ENCODE measurements at places on chromosomes 11 and 22.

DNA sequence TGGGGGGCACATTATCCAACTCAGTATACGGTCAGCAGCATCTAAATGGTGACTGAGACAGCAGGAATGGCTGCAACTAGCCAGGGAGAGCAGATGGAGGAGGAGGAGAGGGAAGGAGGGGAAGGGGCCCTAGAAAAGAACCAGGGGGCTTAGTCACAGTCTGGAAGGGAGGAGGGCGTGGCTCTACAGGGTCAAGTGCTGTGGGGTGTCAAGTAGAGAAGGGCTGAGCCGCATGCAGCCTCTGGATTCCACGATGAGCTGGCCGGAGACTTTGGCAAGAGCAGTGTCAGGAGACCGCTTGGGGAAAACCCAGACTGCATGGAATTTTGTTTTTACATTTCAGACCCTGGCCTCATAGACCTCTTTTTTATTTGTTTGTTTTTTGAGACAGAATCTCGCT, 25.8 kb upstream of the PPFIA1 start:
- DNase-seq, result no peak

DNA sequence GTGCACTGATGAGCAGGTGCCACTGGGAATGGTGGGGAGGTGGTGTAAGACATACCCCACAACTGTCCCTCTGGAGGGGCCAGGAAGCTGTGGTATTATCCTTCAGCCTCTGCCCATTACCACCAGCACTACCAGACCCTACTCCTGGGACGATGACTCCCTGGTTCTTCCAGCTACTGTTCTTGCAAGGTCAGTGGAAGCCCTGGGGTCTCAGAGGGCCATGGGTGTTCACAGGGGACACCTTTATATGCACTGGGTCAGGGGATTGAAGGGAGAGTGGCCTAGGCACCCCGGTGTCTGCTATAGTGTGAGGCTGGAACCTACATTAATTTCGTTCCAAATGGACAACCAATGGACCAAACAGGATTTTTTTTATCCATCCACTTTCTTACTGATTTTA, 102.1 kb downstream of the RPS6KA4 start:
- no peak for DNase-seq

GRCh38 chr11:1336836-1337646, 27.6 kb upstream of the TOLLIP start:
- peak; percentile 43 for DNase-seq

GRCh38 chr11:47067401-47067800, 109.3 kb downstream of the ARFGAP2 start:
- DNase-seq, result no peak

GRCh38 chr11:85806876-85807275, 4.1 kb downstream of the SYTL2 start:
- DNase-seq, result no peak

- DNase-seq, result no peak
Observed at GRCh38 chr11:131696690-131697089, 326.3 kb downstream of the NTM start.

DNA sequence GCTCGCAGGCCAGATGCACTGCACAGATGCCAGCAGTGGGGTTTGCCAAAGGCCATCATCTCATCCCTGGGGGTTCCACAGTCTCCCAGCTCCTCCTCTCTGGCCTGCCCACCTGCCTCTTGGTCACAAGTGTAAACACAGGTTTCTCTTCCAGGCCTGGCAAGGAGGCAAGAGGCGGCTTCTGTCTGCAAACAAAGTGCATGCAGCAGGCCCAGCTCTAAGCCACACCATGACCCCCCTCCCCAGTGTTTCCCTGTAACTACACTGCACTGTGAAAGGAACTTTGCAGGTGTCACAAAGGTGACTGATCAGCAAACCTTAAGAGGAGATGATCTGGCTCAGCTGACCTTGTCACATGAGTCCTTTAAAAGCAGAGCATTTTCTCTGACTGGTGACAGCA, 26.2 kb upstream of the SHISAL1 start:
- no peak for DNase-seq

DNA sequence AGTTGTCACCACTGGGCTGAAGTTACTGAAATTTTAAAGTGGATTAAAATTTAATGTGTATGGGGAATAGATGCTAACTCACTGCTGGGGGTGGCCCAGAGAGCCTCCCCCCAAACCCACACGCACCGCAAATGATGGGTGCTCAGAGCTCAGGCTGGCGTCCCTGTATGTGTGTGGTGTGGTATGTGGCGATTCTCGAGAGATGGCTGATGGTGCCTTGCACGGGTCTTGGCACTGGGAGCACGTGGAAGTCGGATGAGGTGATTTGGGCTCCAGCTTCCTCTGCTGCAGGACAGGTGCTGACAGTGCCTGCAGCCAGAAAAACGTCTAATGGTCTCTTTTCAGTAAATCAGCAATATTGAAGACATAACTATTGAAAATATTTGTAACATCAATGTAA, 1473.3 kb downstream of the TBC1D22A start:
- no peak for DNase-seq

GRCh38 chr11:96188243-96189006, 154.6 kb downstream of the MAML2 start:
- peak; percentile 70 for DNase-seq

DNA sequence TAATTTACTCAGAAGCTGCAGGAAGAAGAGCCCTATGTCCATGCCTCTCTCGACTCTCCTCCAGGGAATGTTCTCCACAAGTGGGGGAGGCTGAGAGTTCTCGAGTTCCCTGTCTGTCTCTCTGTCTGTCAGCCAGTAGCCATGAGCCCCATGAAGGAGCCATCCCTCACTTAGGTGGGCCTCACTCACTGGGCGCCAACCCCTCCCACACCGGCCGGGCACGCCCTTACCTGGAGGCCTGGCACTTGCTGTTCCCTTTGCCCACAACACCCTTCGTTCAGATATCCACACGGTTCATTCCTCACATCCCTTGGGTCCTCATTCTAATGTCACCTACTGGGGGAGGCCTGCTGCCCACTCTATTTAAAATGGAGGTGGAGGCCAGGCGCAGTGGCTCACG, 14.2 kb upstream of the IL10RA start:
- no peak for DNase-seq

- no peak for DNase-seq
Observed at GRCh38 chr22:32887324-32887980, 85.9 kb downstream of the TIMP3 start.

DNA sequence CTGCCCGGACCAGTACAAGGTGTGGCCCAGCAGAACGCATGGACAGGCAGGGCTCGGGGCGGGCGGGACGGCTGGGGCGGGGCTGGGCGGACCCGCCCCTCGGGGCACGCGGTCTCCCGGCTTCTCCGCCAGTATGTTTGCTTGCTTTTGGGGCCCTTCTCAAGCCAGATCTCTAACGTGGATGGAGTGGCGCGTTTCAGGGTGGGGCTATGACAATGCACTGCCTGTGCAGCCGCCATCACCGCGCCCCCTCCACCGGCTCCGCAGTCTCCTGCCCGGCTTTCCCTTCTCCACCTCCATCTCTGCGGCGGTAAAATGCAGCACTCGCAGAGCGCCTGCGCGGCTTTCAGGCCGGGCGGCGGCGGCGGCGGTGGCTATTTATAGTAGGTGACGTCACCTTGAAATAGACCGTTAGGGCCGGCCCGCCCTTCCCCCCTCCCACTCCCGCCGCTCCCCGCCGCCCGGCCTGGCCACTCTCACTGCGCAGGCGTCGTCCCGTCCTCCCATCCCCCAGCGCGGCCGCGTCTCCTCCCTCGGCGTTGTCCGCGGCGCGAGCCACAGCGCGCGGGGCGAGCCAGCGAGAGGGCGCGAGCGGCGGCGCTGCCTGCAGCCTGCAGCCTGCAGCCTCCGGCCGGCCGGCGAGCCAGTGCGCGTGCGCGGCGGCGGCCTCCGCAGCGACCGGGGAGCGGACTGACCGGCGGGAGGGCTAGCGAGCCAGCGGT, at the start of gene YWHAH:
YWHAH (plus strand) TSS at position 558 of the 722 bp plus-strand sequence. CDS start 199 bp downstream, outside the sequence.
- peak; percentile 99 for DNase-seq

DNA sequence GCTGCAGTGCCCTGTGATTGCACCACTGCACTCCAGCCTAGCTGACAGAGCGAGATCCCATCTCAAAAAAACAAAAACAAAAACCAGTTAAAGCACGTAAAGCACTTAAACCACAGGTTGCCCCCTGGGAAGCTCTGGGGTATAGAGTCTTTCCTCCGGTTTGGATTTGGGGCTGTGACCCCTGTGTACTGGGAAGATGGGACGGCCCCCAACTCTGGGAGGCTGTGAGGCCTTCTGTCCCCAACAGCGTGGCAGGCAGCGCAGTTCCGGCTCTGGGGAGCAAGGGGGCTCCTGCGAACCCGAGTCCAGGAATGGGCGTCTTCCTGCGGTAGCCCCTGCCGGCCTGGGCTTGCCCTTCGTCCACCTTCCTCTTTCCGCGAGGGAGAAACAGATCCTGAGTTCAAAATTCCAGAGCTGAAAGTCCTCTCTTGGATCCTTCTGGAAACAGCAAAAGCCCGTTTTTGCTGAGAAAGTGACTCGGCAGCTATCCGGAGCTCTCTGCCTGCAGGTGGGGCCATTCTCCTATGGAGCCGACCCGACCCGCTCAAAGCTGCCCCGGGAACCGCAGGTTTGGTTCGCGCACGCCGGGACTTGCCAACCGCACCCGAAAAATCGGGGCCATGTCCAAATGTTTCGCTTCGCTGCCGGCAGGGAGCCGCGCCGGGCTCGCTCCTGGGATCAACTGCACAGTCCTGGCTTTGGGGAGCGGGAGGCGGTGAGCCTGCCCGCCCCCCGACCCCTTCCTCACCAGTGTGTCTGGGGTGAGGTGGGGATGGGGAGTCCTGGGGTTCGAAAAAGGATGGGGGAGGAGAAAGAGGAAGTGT, 36.3 kb upstream of the POLA2 start:
- DNase-seq, result peak; percentile 69

DNA sequence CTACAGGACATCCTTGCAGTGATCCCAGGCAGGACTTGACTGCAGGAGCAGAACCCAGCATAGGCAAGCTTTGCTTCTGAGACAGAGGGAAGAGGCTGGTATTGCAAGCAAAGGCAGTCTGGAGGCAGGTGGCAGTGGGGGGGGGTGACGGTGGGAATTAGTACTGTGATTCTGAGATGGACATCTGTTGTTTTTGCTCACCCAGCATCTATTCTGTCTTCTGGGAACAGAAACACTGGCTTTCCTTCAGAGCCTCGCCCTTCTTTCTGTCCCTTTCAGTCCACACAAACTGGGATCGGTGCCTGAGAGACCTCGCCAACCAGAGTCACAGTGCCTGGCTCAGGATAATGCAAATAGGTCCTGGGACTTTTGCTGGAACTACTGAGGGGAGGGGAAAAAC, 31.2 kb upstream of the RASL10A start:
- DNase-seq, result no peak

DNA sequence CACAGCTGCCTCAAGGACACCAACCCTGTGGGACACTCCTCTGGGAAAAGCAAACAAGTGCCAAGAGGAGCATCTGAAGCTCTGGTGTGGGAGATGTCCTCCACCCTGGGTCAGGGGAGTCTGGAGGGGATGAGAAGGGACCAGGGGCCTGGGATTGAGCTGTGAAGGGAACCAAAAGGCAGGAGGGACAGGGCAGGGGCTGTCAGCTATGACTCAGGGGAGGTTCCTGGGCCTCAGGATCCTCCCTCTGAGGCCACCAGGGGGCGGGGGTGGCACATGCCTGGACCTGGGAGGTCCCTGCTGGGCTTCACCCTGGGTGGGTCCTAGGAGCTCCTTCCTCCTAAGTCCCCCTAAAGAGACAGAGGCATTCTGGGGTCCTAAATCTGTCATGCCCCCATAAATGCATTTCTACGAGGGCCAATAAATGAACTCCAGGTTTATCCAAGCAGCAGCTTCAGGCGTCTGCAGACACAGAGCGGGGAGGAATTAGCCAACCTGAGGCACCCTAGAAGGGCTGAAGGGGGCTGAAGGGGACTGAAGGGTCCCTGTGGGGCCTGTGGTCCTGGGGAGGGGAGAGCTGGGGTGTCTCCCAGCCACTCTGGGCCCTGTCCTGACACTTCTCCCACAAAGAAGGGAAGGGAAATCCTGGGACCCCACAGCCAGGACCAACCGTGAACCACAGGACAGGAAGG, 31.9 kb upstream of the IGLL5 start:
- DNase-seq, result peak; percentile 23

DNA sequence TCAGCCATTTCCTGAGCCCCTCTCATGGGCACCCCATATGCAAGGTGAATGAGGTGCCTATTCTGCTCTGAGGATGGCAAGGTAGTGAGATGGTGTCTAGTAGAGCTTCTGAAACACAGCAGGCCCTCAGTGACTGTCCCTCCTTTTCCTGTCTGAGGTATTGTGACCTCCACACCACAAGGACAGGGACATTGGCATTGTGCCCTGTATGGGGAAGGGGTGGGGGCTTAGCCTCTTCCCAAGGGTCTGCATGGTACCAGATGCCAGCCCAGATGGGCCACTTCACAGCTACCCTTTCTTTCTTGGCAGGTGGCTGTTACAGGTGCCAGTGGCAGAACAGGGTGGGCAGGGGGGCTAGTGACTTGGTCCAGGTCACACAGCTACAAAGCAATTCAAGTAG, 78.8 kb downstream of the CABIN1 start:
- no peak for DNase-seq

GRCh38 chr22:31945443-31945855, 1.1 kb downstream of the YWHAH start:
- DNase-seq, result no peak

- DNase-seq, result no peak
Observed at GRCh38 chr11:101202614-101203013, 73.0 kb upstream of the PGR start.

Data from suppressor macrophage (primary cell).